ENCODE measurements at places on chromosomes 2 and 18.

GRCh38 chr18:9147440-9148202, 11.0 kb downstream of the ANKRD12 start:
- peak; percentile 68 for DNase-seq

GRCh38 chr2:127014630-127015029, 92.3 kb downstream of the BIN1 start:
- peak; percentile 97 for DNase-seq

DNA sequence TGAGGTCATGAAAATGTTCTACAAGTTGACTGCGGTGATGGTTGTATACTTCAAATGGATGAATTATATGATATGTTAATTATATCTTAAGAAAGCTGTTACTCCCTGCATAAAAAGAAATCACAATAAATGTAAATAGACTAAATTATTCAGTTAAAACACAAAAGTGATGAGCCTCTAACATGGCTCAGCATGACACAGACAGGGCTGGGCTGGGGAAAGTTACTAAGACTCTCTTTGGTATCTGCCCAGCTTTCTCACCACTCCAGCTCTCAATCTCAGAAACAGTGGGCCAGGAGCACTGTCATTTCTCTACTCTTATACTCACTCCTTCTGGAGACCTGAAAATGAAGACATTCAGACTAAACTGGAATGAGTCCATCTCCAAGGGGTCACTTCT, 3.5 kb downstream of the CYP27C1 start:
- DNase-seq = no peak

GRCh38 chr2:83923531-83923930, 535.5 kb downstream of the SUCLG1 start:
- no peak for DNase-seq

GRCh38 chr2:133641497-133641896, 73.2 kb upstream of the NCKAP5 start:
- DNase-seq = no peak

GRCh38 chr18:76928179-76928868, 106.0 kb downstream of the ZNF236 start:
- no peak for DNase-seq

DNA sequence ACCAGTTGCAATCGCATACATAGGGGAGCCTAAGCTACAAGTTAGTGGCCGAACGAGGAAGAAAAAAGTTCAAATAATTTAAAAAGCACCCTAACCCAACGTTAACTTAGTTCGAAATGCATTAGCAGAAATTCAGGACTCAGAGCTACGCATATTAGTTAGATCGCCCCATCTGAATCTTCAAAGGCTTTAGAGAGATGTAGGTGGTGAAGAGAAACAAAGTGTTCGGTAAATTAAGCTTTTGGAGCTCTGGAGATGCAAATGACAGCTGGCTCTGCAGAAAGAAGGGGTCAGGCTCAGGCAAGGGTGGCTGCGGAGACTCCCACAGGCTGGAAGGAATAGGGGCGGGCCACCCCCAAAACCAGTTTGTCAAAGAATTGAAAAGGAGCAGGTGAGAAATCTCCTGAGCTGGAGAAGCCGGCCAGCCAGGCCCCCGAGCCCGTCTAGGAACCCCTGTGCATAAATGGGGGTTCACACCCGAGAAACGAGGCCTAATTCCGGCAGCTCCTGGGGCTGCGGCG, 621 bp downstream of the TXNL1 start:
- no peak for DNase-seq

DNA sequence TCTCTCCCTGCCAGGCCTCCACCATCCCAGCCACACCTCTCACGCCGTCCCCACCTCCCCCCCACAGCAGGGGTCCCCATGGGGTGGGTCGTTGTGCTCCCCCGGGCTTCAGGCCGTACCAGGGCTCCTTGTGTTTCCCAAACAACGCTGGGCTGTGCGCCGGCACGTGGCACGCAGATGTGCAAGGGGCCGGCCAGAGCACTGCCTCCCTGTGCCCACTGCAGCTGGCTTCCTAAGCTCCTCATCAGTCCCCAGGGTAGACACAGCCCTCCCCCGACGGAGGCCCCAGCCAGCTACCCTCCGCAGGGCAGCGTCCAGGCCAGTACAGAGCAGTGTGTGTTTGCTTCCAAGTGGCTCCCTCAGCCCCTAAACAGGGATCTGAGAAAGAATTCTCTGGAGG, 34.0 kb downstream of the BIN1 start:
- DNase-seq = no peak

DNA sequence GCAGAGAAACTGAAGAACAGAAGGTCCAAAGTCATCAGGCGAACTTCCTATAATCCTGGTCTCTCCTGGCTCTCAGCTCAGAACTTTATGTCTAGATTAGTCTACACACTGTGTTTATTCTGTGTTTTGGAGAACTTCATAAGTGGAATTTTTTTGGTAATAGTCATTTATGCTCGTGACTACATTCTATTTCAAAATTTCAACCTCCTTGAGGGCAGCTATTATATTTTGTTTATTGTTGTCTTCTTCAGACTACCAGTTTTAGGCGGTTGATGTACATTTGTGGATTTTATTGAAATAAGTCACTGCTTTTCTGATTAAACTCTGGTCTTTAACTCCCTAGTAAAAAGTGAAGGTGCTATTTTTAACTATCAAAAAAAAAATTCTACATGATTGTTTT, 816.6 kb downstream of the SATB2 start:
- no peak for DNase-seq

DNA sequence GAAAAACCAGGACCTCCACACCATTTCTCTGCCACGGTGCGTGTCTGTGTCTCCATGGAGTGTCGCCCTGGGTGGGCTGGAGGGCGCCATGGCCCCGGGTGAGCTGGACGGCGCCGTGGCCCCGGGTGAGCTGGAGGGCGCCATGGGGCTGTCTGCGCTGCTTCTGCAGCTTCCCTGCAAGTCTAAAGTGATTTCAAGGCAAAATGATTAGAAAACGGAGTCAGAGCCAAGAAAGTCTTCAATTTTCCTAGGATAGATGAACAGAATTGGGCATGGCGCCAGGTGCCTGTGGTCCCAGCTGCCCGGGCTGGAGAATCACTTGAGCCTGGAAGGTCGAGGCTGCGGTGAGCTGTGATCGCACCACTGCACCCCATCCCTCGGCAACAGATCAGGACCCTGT, 27.7 kb upstream of the NFATC1 start:
- DNase-seq = no peak

DNA sequence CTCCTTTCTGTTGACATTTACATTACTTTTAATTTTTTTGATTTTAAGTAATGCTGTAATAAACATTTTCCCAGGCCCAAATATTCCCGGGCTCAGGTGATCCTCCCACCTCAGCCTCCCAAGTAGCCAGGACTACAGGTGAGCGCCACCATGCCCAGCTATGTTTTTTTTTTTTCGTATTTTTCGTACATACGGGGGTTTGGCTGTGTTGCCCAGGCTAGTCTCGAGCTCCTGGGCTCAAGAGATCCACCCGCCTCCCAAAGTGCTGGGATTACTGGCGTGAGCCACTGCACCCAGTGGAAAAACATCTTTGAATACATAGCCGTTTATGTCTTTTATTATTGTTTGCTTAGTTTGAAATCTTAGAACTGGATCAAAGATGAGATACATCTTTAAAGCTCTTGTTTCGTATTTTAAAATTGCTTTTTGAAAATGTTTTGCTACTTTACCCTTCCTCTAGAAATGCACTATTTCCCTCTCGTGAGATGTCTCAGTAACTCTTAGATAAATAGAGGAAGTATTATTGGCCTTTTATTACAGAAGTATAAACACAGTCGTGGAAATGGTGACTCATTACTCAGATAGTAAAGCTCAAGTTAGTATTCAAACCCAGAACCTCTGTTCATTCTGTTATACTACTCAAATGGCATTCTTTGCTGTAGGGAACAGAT, 2.4 kb downstream of the SMCHD1 start:
- DNase-seq = no peak
